Tibial artery (tissue), 4 donors: ENCODE measurements at places on chromosomes 16 and 17.

- DNase-seq: no peak
Measured at GRCh38 chr16:23824909-23825308, 10.9 kb upstream of the PRKCB start.

DNA sequence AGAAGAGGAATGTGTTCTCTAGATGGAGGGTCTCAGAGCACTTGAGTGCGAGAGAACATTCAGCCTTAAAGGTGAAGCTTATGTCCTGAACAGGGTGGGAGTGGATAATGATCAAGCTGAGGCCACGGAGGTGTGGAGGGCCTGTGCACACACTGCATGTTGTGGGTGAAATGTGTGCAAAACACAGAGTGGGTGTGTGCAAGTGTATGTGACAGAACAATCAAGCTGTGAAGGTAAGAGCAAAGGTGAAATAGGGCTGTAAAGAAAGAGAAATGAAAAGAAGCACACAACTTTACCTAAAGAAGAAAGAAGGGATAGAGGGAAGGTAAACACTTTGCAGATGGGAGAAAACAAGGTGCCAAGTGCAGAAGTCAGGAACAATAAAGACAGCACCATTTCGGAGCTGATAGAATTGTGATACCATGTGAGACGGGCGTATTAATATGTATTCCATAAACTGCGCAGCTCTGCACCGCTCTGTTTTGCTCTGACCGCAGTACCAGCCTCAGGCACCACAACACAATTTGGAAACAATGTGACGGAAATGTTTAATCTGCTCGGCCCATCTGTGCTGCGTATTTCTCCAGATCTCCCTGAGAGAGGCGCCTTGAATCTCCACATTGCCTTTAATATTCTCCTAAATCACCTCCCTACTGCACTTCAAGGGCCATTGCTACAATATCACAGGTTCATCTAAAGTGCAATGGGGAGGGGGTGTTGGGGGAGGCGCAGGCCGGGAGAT lies 40.6 kb downstream of the SNX11 start:
- DNase-seq: no peak

DNA sequence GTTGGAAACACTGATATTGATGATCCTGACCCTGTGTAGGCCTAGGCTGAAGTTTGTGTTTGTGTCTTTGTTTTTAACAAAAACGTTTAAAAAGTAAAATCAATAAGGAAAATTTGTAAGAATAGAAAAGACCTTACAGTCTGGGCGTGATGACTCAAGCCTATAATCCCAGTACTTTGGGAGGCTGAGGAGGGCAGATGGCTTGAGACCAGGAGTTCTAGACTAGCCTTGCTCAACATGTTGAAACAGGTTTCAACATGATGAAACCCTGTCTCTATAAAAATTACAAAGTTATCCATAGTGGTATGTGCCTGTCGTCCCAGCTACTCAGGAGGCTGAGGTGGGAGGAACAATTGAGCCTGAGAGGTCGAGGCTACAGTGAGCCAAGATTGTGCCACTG lies 18.3 kb upstream of the TOM1L1 start:
- DNase-seq: no peak

- DNase-seq: peak; percentile 86
Measured at GRCh38 chr17:19867079-19867328, 732 bp downstream of the ULK2 start.

DNA sequence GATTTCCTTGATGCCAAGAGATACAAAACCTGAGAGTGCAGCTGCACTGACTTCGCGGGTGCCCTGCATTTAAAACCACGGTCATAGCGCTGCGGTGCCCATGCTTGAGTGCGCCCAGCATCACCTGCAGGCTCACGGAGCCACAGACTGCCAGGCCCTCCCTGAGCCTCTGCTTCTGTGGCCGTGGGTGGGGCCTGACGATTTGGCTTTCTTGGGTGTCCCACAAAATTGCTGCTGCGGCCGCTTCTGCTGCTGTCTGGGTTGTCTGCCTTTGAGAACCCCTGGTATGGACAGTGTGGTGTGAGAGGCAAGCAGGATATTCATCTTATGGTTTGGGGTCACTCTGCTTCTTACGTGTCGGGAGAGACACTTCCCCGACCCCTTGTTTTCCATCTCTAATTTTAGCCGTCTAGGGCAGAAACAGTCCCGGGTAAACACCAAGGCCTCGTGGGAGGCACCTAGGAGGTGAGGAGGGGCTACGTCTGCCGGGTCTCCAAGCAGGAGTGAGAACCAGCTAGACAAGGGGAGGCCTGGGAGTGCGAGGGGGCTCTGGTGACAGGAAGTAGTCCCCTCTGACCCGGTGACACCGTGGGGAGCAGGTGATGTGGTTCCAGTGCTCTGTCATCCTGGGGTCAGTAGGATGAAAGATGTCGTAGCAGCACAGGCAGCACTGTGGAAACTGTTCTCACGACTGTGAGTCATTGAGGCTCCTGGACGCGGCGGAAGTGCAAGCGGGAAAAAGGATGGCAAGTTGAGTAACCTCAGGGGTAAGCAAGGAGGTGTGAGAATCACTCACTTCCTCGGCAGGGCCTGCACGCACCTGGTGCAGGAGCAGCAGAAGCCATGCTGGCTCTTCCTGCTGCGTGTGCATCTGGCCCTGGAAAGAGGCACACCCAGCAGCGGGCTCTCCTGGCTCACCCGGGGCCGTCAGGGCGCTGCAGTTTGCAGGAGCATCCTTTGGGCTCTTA lies 176.3 kb downstream of the RPTOR start:
- no peak for DNase-seq

DNA sequence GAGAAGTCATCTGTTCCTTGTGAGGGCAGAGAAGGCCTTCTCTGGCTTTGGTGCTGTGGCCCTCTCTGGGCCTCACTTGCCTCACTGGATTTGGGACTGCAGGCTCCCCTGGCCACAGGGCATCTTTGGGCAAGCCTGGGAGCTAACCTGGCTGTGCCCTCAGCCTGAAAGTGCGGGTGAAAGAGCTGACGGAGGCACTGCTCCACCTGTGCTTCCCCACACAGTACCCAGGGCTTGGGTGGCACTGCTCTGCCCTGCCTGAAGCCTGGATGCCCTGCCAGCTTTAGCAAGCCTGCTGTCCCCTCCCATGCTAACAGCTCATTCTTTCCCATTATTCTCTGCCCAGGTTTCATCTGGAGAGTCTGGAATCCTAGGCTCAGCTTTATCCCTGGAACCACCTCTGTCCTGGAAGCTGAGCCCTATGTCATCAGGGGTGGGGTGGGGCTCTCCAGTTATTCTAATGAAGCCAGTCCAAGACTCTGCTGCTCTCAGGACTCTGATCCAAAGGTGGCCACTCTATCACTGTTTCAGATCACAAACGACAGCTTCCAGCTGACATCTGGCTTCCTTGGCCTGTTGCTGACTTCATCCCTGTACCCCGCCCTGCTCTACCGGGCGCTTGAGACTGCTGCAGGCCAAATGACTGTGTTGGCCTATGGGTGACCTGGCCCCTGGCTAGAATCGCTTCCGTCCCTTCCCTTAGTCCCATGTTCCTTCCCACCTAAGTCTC lies 29.3 kb downstream of the HIC1 start:
- DNase-seq: no peak

GRCh38 chr17:81458628-81459027 lies 54.0 kb downstream of the ACTG1 start:
- no peak for DNase-seq

DNA sequence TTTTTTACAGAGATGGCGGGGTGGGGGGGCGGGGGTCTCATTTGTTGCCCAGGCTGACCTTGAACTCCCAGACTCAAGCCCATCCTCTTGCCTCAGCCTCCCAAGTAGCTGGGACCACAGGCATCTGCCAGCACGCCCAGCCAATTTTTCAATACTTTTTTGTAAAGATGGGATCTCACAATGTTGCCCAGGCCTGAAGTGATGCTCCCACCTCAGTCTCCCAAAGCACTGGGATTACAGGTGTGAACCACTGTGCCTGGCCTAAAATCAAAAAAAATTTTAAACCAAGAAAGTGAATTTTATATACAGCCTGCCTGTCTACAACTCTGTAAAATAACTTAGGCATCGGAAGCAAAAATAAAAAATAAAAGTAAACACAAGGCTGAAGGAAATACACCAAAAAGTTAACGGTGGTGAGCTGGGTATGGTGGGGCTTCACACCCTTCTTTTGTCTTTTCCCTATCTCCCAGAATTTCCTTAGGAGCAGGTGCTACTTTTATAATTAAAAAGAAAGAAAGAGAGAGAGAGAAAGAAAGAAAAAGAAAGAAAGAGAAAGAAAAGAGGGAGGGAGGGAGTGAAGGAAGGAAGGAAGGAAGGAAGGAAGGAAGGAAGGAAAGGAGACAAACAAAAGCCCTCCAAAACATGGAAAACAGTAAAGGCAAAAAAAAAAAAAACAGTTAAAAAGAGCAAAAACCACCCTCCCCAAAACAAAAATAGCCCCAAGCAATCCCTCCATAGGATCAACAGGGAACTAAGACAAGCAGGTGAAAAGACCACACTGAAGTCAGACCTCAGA lies 51.4 kb downstream of the TBC1D16 start:
- peak; percentile 21 for DNase-seq

DNA sequence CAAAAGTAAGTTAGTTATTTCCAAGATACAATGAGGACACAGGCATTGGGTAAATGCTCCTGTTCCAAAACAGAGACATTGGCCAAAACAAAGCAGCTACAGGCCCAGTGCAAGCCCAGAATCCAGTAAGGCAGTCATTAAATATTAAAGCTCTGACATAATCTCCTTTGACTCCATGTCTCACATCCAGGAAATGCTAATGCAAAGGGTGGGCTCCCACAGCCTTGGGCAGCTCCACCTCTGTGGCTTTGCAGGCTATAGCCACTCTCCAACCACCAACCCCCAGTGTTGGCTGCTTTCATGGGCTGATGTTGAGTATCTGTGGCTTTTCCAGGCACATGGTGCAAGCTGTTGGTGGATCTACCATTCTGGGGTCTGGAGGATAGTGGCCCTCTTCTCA lies 733.4 kb upstream of the SOX9 start:
- no peak for DNase-seq

DNA sequence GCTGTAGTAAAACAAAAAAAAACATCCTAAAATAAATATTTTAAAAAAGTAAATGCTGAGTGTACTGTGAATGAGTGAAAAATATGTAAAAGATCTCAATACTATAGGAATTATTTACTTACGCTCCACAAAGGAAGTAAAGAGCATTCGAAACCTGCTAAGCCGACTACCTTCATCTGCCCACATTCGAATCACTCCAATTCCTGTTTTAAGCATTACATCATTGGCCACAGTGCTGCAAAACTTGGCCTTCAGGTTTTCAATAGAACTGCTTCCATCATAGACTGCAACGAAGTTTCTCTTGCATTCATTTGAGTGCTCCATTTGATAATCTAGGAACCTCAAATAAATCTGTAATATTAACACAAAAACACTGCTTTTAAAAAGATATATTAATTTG lies 34.4 kb downstream of the NETO2 start:
- no peak for DNase-seq

- DNase-seq: no peak
Measured at GRCh38 chr16:25026621-25027020, 11.5 kb upstream of the ARHGAP17 start.

DNA sequence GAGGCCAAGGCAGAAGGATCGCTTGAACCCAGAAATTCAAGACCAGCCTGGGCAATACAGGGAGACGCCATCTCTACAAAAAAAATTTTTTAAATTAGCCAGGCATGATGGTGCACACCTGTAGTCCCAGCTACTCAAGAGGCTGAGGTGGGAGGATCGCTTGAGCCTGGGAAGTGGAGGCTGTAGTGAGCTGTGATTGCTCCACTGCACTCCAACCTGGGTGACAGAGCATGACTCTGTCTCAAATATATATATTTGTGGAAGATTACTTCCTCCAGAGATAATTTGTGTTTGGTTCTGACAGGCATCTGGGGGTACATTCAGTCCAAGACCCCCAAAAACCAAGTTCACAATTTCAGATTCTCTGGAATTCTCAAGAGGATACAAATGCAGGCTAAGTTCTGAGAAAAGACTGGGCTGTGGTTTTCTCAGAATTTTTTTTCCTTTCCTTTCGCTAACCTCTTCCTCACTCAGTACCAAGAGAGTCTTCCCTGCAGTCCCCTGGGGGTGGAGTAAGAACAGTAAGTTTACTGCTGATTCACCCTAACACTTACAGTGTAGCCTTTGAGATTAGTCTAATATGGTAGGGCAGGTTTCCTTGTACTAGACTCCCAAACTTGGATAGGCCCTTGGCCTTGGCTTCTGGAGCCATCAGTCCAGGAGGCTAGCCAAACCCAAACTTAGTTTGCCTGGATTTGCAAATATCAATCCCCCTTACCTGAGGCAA lies 15.1 kb downstream of the GSDMB start:
- no peak for DNase-seq

DNA sequence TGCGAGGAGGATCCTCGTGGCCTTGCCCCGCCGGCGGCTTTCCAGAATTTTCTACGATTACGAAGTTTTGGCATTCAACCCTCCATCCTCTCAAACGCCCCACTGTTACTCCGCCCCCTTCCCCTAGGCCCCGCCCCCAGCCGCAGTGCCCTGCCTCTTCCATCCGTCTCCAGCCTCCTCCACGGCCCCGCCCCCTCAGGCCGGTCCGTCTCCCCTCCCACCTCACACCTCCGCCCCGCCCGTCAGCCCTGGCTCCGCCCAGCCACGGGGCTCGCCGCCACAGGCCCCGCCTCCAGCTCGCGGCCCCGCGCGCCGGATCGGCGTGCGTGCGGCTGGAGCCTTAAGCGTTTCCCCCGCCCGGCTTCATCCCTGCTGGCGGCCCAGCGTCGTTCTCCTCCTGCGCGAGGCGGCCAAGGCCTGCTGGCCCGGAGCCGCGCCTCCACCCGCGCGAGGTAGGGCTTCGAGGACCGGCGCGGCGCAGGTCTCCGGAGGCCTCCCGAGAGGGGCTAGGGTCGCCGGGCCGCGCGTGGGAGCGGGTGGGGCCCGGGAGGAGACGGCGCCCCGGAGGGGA lies at the start of the genes C17orf67 and DGKE:
Gene C17orf67 (minus strand): TSS at position 112 of the 571 bp plus-strand sequence. CDS start 18,110 bp downstream, outside the sequence.
Gene DGKE (plus strand): TSS at position 343 of the 571 bp plus-strand sequence. CDS start 645 bp downstream, outside the sequence.
- peak; percentile 99 for DNase-seq

DNA sequence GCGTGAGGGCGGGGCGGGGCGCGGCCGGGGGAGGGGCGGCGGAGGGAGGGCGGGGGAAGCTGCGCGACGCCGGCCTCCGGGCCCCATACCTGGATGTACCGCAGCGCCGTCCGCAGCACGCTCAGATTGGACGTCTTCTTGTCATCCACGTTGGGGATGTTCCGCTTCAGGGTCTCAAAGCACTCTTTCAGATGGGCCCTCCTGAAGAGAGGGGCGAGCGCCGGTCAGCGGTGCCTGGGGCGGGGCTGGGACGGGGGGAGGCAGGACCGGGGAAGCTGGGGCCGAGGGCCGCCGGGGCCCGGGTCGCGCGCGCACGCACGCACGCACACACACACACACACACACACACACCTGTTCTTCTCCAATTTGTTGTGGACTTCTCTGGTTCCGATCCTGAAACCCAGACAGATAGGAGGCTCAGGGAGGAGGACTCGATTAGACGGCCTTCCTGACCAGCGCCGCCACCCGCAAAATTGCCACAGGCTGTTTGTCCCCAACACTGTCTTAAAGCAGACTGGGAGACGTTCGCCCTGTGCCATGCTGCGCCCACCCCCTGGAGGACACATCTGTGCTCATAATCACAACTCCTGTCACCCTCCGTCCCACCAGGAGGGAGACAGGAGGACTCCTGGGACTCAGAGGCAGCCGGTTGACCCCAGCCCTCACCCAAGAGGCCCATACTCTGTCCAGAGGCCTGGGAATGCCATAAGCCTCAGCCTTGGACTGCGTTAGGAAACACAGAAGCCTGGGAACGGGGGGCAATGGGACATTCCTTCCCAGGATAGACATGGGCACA lies 6.7 kb downstream of the MNT start:
- DNase-seq: no peak

- no peak for DNase-seq
Measured at GRCh38 chr16:88601313-88602036, 31.3 kb downstream of the ZC3H18 start.

- DNase-seq: no peak
Measured at GRCh38 chr16:53061256-53061655, 6.5 kb downstream of the CHD9 start.

- DNase-seq: no peak
Measured at GRCh38 chr17:70172449-70172848, 3.1 kb downstream of the KCNJ2 start.

- no peak for DNase-seq
Measured at GRCh38 chr16:85285681-85286065, 173.4 kb upstream of the CIBAR2 start.
